ENCODE measurements at places on chromosomes 2 and 18.

DNA sequence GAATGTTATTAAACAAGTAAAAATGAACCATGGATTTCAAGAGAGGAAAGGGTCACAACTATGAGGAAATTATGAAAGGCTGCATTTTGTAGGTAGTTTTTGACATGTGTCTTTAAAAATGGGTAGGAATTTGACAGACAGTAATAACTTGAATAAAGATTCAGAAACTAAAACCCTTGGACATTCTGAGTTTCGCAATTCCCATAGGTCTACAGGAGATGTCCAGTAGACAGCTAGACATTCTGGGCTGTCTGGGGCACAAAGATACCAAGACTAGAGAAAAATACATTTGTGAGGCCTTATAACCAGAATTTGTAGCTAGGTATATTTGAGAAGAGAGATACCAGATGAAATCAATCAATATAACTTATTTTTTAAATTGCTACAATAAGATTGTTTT is 42.3 kb downstream of the DNAJC10 start:
- DNase-seq = no peak

DNA sequence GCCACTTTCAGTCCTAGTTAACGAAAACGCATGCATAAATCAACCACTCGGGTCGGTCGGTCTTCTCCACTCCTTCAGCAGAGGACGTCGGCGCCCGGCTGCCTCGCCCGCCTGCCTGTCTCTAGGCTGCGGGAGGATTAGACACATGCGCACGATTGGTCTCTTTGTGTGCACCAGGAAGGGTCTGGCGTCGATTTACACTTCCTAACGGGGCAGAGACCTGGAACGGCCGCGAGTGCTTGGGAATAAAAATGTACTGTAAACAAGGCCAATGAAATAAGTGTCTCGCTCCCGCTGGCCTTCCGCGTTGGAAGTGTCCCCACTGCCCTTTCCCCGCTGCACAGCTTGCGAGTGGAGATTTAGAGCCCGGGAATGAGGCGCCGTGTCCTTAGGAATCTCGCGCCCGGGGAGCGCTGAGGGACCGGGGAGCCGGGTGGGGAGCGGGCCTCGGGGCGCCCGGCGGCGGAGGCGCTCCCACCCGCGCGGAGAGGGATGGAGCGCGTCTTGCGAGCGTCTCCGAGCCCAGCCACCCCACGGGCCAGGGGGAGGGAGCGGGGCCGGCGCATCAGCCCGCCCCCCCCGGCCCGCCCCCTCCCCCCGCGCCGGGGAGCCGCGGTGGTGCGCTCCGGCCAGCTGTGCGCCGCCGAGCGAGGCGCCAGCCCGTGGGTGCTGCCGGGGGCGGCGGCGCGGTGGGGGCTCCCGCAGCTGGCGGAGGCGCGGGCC is at the start of gene DOK6:
TSS of gene DOK6 (plus strand) at position 636 of the 723 bp plus-strand sequence.
- DNase-seq = peak; percentile 15

- peak; percentile 48 for DNase-seq
Observed at GRCh38 chr2:12177455-12178288, 431.2 kb downstream of the LPIN1 start.

GRCh38 chr2:44529448-44529847 is 167.7 kb downstream of the CAMKMT start:
- DNase-seq = no peak

GRCh38 chr2:131035112-131035825 is 58.0 kb downstream of the FAM168B start:
- DNase-seq = no peak

GRCh38 chr2:164388511-164388910 is 232.8 kb downstream of the GRB14 start:
- DNase-seq = peak; percentile 45

DNA sequence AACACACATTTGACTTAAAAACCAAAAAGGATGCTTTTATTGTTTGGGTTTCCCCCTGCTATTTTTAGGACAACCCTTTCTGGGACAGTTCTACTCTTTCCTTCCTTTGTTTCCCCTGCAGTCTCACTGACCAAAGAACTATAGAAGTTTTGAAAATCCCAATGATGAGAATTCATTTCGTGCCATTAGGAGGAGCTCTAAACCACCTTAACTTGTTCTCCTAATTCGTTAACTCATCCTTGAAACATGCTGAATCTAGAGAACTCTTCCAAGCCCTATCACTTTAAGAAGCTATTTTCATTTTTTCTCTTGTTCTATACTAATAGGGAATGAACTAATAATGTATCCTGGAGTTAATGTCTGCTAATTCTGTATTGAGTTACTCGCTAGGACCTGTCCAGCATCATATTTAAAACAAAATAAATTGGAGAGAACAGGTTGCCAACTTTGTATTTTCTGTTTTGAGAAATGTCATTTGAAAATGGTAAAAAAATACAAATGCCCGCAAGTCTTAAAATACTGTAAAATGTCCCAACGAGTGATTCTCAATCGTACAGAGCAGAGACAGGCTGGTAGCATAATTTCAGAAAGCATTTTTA is 62.9 kb downstream of the AFTPH start:
- DNase-seq = no peak

DNA sequence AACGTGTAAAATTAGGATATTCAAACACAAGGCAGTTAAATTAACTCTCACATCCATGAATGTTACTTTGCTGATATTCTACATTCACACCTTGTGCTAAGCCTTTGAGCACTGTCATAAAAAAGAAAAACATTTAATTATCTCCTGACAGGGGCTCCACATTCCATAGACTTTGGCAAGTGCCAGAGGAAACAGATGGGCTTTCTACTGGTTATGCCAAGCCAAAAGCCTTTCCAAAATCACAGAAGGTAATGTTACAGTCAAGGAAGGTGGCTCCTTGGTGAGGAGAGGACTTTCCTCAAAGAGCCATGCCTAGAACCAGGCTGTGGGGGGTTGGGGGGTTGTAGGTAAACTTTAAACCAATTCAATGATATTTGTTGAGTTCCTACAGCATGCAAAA is 12.4 kb downstream of the MYO5B start:
- DNase-seq = no peak

DNA sequence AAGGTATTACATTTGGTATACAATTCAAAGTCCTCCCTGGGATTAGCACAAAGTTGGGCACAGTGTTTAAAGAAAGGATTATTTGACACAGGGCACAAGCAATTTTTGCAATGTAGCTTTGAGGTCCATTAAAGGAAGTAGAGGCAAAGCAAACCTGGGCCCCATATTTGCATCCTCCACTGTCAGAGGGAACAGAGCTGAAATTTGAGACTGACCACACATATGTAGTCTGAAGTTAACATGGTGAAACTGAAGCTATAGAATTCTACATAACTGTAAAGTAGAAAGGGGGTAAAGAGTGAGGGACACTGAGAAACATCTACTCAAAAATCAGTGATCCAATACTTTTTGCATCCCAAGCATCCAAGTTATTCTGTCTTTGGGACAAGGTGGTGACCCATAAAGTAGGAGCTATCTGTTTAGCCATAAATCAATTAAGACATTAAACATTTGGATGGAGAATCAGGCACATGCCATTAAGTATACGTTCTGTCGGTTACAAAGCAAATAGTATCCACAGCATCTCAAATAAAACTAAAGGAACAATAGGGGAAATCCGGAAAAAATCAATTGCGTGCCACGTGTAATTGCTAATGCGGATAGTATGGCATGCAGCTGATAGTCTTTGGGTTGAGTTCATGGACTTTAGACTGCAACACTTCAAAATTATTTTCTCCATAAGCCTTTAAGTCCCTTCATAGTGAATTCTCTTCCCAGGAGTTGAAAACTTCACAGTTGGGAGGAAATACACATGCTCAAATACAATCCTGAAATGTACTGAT is 72.6 kb downstream of the PLEKHM3 start:
- no peak for DNase-seq

DNA sequence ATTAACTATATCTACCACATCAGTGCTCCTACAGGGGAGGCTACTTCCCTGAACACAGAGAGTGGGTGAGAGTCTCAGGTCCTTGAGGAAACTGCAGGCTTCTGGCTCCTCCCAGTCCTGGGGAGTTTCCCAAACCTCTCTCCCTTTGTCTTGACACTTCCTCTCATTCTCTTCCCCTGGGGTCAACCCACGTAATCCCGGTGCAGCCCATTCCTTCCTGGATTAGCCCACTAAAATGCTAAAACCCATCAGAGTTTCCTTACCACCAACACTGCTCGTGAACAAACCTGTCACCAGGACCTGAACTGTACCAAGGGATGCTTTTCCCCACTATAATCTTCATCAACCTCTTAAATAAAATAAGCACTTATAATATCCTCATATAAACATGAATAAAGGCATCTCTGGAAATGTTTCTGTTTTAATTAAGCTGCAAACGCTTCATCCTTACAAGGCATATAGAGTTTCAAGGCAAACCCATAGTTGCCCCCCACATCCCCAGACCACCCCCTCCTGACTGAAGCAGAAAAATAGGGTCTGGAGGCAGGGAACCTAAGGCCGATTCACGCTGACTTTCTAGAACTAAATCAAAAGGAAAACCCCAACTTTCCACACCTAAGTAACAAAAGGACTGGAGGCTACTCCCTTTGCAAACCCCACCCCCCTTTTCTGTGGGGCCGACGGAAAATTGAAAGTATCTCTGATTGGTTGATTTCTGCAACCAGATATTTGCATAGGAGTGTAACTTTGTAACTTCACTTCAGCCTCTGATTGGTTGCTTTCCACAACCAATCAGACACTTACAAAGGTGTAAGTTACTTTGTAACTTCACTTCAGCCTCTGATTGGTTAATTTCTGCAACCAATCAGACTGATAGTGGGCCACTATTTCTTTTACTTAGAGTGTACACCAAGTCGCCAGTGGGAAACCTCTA is 19.0 kb downstream of the TMSB10 start:
- no peak for DNase-seq

DNA sequence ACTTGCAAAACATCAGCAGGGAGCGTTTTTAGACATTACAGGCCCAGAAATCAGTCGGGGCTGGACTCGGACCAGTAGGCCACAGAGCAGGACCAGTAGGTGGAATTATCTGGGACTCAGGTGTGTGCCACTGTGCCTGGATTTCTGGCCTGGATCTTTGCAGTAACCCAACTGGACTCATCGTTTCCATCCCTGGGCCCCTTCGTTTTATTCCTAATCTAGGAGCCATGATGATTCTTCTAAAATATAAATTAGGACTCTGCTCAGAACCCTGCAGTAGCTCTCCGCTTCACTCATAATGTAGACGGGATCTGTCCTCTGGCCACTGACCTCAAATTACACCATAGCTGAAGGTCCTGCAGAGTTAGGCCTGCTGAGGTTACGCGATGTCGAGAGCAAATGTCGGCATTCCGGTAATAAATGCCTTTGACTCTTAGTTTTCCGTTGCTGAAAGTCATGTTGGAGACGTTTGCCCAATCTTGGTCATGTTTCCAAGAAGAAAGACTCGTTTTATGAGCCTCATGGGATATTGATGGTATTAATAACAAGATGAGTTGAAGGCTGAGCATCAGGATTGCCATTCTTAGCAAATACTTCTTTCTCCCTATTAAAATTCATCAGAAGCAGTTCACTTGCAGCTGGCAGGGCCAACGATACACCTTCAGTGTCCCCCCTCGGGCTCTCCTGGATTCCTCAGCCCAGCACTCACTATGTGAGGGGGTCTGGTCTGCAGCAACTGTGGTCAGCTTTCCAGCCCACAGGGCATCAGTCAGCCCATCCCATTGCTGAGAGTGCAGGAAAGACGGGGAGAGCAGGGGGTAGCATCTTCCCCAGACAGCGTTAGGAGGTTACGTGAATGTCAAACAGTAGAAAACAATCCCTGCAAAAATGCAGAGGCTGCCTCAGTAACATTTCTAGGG is 39.9 kb upstream of the KLF11 start:
- DNase-seq = no peak

- no peak for DNase-seq
Observed at GRCh38 chr2:224938651-224939182, 103.6 kb downstream of the DOCK10 start.

GRCh38 chr18:2070631-2071030 is 500.7 kb downstream of the METTL4 start:
- no peak for DNase-seq

GRCh38 chr2:150168595-150169236 is 318.8 kb downstream of the RND3 start:
- DNase-seq = no peak

GRCh38 chr2:20213651-20214565 is 11.0 kb downstream of the SDC1 start:
- DNase-seq = no peak

- DNase-seq = no peak
Observed at GRCh38 chr2:45626387-45627221, 15.5 kb upstream of the SRBD1 start.

DNA sequence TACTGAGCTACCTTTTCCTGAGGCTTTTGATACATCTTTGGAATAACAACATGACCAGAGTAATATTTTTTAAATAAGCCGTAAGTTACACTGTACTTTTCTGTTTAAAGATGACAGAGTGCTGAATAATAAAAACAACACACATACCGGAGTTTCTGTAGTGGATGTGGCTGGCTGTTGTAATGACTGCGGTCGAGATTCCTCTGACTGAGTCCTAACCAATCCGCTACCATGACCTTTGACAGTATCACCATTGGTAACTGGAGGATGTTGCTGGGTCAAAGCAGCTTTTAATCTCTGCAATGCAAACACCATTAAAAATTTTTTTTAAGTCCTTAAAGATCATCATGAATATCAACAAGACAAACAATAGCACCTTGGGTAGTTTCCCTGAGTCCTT is 70.7 kb downstream of the ATF2 start:
- DNase-seq = peak; percentile 37

GRCh38 chr2:50785816-50786215 is 246.1 kb downstream of the NRXN1 start:
- no peak for DNase-seq

GRCh38 chr2:55224761-55225261 is 7.3 kb downstream of the CLHC1 start:
- no peak for DNase-seq

DNA sequence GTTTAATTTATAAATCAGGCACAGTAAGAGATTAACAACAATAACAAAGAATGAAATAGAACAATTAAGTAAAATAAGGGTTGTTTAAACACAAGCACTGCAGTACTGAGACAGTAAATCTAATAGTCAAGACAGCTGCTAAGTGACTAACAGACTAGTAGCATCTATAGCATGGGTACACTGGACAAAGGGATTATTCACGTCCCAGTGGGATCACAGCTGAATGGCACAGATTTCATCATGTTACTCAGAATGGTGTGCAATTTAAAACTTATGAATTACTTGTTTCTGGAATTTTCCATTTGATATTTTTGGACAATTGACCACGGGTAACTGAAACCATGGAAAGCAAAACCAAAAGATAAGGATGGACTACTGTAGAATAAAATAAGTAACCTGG is 161.9 kb upstream of the DAPL1 start:
- no peak for DNase-seq

- no peak for DNase-seq
Observed at GRCh38 chr2:191846515-191847476, at the start of gene CAVIN2. Gene CAVIN2, minus strand, starts transcription at chr2:191847088. Its CDS starts 163 bp downstream, at chr2:191846925.

GRCh38 chr2:120357768-120358167 is 11.8 kb downstream of the INHBB start:
- no peak for DNase-seq

GRCh38 chr2:96305979-96306308 is 598 bp upstream of the SNRNP200 start:
- no peak for DNase-seq

- no peak for DNase-seq
Observed at GRCh38 chr2:70964596-70965386, 13.6 kb upstream of the ANKRD53 start.

All from BJ (cell line).